ENCODE measurements at places on chromosomes 11 and 22. TPM values are rescaled to one million over a fixed set of nuclear protein-coding genes. Genes with fewer than 3 reads are reported as not detected.
A peak's percentile ranks its signal among the peaks of the same experiment; 100 is the strongest.

Gene C1QTNF5
- total RNA-seq, result 0.11 TPM

Gene OR51I1
- total RNA-seq, result not detected

Gene CADM1
- total RNA-seq, result 4.1 TPM

Gene CSRP3
- not detected for total RNA-seq

Gene OR8D4
- total RNA-seq, result not detected

Gene WNT7B
- total RNA-seq, result not detected

Gene ELF5
- not detected for total RNA-seq

Gene DDI1
- total RNA-seq, result not detected

Gene SPTY2D1
- total RNA-seq, result 22.1 TPM

Gene SPTBN2
- under 0.01 TPM for total RNA-seq

Gene SCT
- not detected for total RNA-seq

Gene IL18
- 1.2 TPM for total RNA-seq

DNA sequence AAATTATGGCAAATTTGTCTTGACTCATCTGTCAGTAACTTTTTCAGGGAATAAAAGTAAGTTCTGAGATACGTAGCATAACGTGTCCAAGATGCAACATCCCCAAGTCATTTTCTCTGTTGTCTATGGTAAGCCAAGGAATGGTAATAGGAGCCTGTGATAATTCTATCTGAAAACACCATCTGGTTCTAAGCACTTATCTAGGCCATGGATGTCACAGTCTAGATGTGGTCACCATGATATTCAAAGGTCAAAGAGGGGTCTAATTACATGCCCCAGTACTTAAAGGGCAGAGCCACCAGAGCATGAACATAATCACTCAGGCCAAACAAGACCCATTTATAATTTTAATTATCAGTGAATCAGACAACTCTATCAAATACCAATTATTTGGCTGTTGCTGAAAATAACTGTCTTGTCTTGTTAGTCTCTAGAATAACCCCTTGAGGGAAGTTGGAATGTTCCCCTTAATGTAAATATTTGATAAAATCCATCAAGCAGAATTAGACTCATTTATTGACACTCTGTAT, 225.1 kb upstream of the MPPED2 start:
- no peak for DNase-seq

DNA sequence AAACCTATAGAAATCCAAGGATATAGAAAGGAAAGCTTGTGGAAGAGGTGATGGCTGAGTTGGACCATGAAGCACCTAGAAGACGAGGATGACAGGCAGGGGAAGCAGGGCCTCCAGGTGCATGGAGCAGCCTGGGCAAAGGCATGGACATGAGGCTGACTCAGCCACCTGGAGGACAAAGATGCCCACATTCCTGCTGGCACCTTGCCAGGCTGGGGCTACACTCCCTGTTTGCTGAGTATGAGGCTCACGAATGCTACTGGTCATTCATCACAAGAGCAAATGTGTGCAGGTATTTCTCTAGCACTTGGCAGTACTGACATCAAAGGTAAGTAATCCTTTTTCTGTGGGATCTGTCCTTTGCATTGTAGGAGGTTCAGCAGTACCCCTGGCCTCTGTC, 7.1 kb upstream of the SCGB2A1 start:
- DNase-seq, result no peak

GRCh38 chr22:36349726-36350125, 38.0 kb downstream of the MYH9 start:
- DNase-seq, result peak; percentile 34

DNA sequence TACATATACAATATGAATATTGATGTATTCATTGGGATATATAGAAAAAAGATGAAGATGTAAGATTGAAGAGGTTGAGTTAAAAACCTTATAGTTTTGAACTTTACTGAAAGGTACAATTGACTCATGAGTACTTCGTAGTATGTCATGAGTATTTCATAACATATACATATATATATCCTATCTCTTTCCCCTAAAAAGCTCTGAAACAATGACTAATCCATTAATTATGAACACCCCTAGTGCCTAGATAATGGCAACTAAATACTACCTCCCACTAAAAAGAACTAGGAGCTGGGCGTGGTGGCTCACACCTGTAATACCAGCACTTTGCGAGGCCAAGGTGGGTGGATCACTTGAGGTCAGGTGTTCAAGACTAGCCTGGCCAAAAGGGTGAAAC, 31.5 kb downstream of the SLC35F2 start:
- DNase-seq, result no peak

GRCh38 chr22:35202376-35202775, 54.9 kb upstream of the HMGXB4 start:
- DNase-seq, result no peak

DNA sequence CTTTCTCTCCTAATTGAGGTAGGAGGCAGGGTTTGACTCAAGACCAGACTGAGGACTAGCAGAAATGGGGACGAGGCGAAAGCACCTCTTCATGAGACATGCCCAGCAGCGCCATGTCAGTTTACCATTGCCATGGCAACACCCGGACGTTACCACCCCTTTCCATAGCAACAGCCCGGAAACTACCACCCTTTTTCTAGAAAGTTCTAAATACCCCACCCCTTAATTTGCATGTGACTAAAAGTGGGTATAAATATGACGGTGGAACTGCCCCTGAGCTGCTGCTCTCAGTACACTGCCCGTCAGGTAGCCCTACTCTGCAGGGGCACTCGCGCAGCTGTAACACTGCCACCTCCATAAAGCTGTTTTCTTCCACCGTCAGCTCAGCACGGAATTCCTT, 5.9 kb upstream of the RAC2 start:
- no peak for DNase-seq

GRCh38 chr11:115092516-115092915, 411.7 kb downstream of the CADM1 start:
- no peak for DNase-seq

DNA sequence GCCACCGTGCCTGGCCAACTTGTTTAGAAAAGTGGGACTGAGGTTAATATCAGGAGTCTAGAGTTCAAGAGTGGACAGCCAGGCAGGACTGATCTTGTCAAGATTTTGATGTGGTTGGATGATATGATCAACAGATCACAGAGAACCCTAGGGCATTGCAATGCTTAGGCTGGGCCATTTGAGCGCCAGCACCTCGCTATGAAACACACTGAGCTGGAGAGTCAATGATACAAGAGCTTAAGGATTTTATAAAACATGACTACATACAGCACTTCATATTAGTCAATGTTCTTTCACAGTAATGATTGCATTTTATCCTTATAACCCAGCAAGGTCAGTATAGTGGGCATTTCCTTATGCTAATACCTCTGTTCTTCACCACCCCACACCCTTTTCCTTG, 15.4 kb upstream of the PEX26 start:
- no peak for DNase-seq

DNA sequence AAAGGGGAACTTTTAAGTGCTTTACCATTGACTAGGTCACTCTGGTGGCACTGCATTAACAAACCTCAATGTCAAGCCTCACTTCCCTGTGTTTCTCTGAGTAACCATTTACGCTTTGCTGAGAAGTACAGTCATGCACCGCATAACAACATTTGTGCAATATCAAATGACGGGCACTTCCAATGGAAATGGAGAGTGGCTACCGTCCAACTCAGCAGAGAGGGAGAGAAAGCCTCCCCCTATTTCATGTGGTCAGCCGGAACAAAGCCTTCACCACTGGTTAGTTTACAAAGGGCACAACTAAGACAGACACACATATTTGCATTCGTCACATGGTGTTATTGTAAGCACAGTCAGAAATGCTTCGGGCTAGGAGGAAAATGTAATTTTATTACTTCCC, 117.3 kb downstream of the RASSF10 start:
- DNase-seq, result peak; percentile 97

- DNase-seq, result peak; percentile 19
Measured at GRCh38 chr11:115503083-115503885, 931 bp downstream of the CADM1 start.

DNA sequence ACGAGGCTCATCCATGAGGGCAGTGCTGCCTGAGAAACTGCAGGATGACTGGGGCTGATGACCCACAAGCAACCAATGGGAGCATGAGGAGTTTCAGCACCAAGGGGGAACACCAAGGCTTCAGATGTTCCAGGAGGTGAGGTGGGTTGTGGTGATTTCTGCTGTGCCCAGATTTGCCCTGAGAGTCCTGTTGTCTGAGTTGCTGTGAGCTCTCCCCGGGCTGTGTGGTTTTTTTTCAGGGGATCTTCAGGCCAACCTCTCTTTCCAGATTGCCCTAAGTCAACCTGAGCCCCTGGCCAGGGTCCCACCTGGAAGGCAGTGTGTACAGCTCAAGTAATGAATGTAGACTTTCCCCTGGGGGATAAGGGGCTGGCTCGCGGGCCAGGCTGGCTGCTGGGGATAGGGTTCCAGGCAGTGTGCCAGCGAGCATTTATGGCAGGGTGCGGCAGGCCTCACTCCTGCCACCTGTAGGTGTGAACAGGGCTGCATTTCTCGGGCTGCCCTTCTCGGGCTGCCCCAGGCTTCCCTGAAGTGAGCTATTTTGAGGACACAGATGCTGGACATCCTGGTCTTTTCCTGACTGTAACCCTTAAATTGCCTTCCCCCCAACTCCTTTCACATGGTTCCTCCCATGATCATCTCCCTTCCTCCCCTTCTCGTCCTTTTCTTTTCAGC, 9.8 kb downstream of the SLC22A6 start:
- DNase-seq, result no peak

DNA sequence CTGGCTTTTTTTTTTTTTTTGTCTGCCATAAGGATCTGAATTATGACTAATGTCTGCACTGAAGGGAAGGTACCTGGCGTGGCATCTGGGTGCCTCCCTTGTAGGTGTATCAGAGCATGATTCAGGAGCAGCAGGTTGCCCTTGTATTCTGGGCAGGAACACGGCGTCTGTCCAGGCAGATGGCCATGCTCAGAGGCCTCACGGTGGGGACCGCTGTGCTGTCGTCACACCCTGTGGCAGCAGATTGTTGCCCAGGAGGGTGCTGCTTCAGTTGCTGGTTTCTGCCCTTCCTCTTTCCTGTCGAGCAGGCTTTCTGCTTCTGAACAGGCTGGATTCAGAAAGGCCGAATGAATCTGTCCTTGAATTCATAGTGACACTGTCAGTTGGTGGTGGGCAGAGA, 11.0 kb downstream of the ZNRF3 start:
- no peak for DNase-seq

Data from SJSA1 (cell line).